ENCODE measurements at places on chromosomes 6 and 20.

DNA sequence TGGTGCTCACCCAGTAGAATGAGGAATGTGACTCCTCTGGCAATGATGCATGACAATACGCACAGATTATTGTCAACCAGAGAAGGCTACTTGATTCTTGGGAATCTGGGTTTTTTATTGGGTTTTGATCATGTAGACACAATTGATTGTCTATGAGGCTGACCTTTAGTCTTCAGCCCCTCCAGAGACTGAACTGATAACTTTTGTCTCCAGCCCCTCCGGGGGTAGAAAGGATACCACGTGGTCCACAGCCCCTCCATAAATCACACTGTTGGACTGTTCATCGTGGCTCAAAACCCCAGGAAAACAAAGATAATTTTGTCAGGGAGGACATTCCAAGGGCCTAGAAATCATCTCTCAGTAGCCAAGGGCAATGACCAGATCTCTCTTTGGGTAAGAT is 57.5 kb upstream of the ADGRF5 start:
- no peak for DNase-seq

GRCh38 chr6:99334526-99335127 is 14.8 kb downstream of the FAXC start:
- DNase-seq: no peak

- DNase-seq: no peak
Measured at GRCh38 chr20:40583205-40583604, 105.8 kb downstream of the MAFB start.

GRCh38 chr6:150641398-150642139 is 41.9 kb downstream of the PLEKHG1 start:
- peak; percentile 4 for DNase-seq
